ENCODE measurements at places on chromosomes 5 and 9.

GRCh38 chr5:173850659-173851058 is 37.5 kb upstream of the CPEB4 start:
- DNase-seq: no peak

- no peak for DNase-seq
Measured at GRCh38 chr5:18882154-18882553, 1105.8 kb downstream of the CDH18 start.

- DNase-seq: no peak
Measured at GRCh38 chr9:110977259-110977709, 61.0 kb downstream of the LPAR1 start.

- no peak for DNase-seq
Measured at GRCh38 chr9:19149230-19149629, 21.9 kb upstream of the PLIN2 start.

DNA sequence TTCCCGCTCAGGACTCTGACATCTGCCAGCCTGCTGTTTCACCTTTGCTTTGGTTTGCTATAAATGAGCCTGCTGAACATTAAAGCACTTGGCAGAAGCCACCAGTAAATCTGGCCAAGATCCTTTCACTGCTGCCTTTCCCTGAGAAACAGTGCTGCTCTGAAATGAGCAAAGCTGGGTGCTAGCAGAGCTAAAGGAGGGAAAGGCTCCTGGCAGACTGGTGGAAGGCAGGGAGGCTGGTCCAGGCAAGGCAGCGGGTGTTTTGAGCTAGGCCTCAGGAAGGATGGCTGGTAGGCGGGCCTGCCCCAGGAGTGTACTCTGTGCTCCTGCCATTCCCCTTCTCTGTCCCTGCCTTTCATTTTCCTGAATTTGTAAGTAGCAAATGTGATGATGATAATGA is 52.5 kb upstream of the PTGS1 start:
- DNase-seq: no peak

- no peak for DNase-seq
Measured at GRCh38 chr5:160049099-160049498, 40.2 kb downstream of the TTC1 start.

- no peak for DNase-seq
Measured at GRCh38 chr9:120689860-120690259, 24.4 kb downstream of the MEGF9 start.

DNA sequence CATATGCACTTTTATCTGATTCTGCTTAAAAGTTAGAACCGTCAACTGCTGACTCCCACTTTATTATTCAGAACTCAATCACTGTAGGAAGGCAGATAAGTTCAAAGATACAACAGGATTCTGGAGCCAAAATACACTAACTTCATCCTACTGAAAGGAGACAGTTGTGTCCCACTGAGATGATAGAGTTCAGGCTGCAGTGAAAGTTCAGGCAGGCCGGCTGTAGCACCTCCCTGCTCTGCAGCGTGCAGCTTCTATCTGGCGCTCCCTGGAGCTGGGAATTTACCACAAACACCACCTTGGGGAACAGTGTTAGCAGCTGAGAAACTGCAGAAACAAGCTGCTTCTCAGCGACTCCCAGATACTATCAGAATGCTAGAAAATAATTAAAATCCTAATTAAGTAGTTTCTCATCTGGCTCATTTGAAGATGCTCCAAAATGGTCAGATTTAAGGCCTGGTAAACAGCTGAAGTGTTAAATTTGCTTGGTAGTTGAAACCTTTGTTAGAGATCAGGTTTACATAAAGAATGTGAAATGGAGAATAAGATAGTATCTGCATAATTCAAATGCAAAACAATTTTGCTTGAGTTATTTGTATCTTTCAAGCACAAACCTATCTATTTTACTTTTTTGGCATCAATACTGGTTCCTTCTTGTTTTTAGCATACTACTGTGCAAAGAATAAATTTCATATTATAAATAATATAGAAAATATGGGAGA is 52.3 kb upstream of the CNTLN start:
- peak; percentile 21 for DNase-seq

DNA sequence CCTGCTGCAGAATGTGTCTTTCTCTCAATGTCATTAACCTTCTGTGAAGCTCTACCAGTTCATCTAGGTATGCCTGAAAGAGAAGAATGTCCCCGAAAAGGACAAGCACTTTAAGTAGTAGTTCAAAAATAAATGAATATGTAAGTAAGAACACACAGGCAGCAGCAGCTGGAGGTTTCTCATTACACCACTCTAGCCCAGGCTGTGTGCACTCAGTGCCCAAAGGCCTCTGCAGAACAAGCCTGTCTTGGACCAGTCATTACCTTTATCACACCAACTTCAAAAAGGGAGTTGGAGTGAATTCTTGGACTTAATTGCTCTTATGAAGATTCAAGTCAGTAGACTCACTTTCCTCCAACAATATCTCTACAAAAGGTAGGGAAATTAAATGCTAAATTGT is 268.8 kb downstream of the MLLT3 start:
- DNase-seq: no peak

GRCh38 chr5:8954801-8955200 is 591.1 kb downstream of the SEMA5A start:
- DNase-seq: no peak

DNA sequence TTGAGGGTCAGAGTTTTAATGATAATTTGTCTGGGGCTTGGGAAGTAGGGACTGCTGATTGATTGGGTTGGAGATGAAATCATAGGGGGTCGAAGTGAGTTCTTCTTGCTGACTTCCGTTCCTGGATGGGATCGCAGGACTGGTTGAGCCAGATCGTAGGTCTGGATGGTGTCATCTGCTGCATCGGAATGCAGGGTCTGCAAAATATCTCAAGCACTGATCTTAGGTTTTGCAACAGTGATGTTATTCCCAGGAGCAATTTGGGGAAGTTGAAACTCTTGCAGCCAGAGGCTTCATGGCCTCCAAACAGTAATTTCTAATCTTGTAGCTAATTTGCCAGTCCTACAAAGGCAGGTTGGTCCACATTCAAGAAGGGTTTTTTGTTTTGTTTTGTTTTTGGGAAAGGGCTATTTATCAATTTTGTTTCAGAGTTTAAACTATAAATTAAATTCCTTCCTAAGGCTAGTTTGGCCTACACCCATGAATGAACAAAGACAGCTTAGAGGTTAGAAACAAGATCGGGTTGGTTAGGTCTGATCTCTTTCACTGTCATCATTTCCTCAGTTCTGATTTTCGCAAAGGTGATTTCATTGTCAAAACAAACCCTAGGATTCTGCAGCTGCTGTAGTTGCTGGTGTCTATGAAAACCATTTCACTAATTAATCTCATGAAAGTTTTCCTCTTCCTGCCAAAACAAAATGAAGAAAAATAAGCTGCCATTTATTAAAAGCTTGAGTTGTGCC is 388.0 kb downstream of the TMEM232 start:
- no peak for DNase-seq

GRCh38 chr5:66992547-66992946 is 204.1 kb downstream of the CD180 start:
- DNase-seq: no peak

GRCh38 chr9:16064771-16065170 is 511.9 kb downstream of the CCDC171 start:
- no peak for DNase-seq

- no peak for DNase-seq
Measured at GRCh38 chr5:110590187-110590586, 136.3 kb downstream of the TMEM232 start.

GRCh38 chr5:148457183-148457620 is 73.4 kb downstream of the FBXO38 start:
- DNase-seq: no peak

- DNase-seq: no peak
Measured at GRCh38 chr9:112852741-112853504, 37.8 kb downstream of the SLC46A2 start.
